ENCODE measurements at places on chromosomes 3 and 15.

DNA sequence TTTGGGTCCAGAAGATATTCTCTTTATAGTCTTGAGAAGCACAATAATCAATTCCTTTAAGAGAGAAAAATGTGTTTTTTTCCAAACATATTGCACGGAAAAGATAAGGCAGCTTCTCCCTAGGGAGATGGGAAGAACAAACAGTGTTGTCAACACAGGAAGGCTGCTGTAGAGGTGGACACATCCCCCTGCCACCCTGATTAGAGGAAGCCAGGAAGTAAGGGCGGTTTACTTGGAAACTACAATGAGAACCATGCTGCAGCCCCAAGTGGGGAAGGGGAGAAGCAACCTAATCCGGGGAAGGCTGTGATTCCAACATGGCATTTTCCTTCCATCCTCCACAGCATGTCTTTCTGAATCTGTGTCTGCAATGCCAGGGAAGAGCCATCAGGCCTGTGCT lies 256.9 kb upstream of the TGFBR2 start:
- DNase-seq = no peak

DNA sequence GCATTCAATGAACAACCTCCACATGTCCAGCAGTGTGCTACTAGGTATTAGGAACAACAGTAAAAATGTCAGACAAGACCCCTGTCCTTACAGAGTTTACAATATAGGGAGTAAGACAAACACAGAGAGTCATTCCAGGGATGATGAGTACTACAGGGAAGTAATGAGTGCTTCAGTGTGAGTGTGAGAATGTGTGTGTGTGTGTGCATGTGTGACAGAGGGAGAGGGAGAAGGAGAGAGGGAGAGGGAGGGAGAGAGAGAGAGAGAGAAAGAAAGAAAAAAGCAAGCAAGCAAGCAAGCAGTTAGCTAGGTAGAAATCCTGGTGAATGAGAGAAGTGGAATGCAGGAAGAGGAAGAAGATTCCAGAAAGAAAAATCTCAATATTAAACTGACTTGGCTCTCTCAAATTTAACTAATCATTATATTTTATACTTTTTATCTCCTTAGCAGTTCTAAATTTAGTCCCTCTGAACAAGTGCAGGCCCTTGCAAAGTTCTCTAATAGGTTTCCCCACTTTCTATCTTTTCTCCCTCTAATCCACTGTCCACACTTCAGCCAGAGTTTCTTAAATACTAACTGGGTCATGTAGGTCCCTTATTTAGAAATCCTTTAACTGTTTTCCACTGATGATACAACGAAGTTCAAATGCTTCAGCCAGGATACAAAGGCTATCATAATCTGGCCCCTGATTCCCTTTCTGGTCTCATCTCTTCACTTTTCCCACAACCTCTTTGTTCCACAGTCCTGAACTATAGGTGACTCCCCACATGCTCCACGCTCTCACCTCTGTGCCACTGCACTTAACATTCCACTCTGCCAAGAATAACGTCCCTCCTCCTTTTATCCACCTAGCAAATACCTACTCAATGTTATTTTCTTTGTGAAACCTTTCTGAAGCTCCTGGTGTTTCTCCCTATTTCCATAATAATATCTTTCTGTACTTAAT lies 10.3 kb downstream of the DCBLD2 start:
- no peak for DNase-seq

- DNase-seq = no peak
Observed at GRCh38 chr3:30628901-30629590, 22.6 kb downstream of the TGFBR2 start.

DNA sequence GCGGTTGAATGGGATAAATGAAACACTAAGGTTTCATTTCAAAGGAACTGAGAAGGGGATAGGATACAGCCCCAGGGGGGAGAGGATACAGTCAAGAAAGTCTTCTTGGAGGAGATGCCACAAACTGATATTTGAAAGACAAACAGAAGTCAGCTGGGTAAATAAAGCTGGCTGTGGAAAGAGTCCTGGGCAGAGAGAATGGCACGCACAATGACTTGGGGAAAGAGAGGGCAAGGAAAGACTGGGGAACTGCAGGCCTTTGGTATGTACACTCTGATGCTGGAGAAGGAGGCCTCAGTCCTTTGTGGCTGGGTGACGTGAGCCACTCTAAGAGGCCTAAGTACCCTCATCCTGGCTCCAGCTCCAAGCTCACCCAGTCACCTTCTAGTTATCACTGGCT lies 45.2 kb upstream of the LMCD1 start:
- DNase-seq = no peak

GRCh38 chr3:171133337-171133736 lies 106.8 kb upstream of the SLC2A2 start:
- no peak for DNase-seq

- DNase-seq = no peak
Observed at GRCh38 chr3:118977118-118977517, 57.5 kb downstream of the IGSF11 start.

Measured in DMS 273 treated with DMSO at 0.1 percent for 48 hours (cell line).